Lung microvascular endothelial cell (primary cell): ENCODE measurements at places on chromosomes 2 and 18. TPM values are rescaled to one million over a fixed set of nuclear protein-coding genes. Genes with fewer than 3 reads are reported as not detected.
A peak's percentile ranks its signal among the peaks of the same experiment; 100 is the strongest.

DNA sequence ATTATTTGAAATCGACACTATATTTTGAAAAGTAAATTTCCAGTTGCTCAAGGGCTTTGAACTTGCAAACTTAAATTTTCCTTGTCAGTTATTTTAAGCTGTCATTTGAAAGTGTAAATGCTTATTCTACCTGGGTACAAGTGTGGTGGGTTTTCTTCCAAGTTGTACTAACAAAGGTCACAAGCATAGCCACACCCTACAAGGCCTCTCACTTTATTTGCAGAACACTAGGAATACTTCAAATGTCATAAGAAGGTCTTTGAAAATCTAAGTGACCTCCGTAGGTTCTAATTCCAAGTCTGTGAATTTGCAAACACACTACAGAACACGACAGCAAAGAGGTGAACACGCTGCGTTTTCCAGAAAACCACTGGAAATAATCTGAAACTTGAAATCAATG lies 9.3 kb upstream of the RMDN2 start:
- DNase-seq = no peak

HJURP gene
- 2.0 and 5.0 TPM in 2 replicates for total RNA-seq

GRCh38 chr2:103361712-103362111 lies 599.9 kb downstream of the TMEM182 start:
- no peak for DNase-seq

GRCh38 chr2:231717281-231718171 lies 9.2 kb downstream of the PTMA start:
- no peak for DNase-seq

- DNase-seq = peak; percentile 6
Measured at GRCh38 chr2:174465327-174465726, 21.5 kb downstream of the GPR155 start.

- no peak for DNase-seq
Measured at GRCh38 chr2:114160263-114160981, 270.5 kb downstream of the ACTR3 start.

DNA sequence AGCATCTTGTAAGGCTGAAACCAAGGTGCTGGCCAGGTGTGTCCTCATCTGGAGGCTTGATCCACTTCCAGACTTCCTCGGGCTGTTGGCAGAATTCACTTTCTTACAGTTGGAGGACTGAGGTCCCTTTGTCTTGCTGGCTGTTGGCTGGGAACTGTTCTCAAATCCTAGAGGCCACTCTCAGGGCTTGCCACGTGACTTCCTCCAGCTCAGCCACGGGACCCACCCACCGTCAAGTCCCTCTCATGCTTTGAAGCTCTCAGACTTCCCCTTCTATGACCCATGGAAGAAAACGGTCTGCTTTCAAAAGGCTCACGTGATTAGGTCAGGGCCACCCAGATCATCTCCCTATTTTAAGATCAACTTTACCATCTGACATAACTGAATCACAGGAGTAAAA lies 77.1 kb downstream of the SMAD4 start:
- DNase-seq = no peak

ARHGAP28 gene
- 0.79 and 1.5 TPM in 2 replicates for total RNA-seq

MYOM1 gene
- 1.1 and 8.7 TPM in 2 replicates for total RNA-seq

GRCh38 chr18:13597068-13597467 lies 129.3 kb downstream of the FAM210A start:
- DNase-seq = no peak

NGEF gene
- total RNA-seq = 0.22 TPM in 1 of 2 replicates, not detected in the other

RBFA gene
- 24.8 and 27.9 TPM in 2 replicates for total RNA-seq

AMER3 gene
- not detected in 2 replicates for total RNA-seq

ALK gene
- not detected in 2 replicates for total RNA-seq

- peak; percentile 70 for DNase-seq
Measured at GRCh38 chr2:197838036-197838435, 33.6 kb downstream of the PLCL1 start.

NOSTRIN gene
- 0.40 and 1.1 TPM in 2 replicates for total RNA-seq

GRCh38 chr2:235416858-235417499 lies 76.9 kb upstream of the AGAP1 start:
- DNase-seq = no peak

DNA sequence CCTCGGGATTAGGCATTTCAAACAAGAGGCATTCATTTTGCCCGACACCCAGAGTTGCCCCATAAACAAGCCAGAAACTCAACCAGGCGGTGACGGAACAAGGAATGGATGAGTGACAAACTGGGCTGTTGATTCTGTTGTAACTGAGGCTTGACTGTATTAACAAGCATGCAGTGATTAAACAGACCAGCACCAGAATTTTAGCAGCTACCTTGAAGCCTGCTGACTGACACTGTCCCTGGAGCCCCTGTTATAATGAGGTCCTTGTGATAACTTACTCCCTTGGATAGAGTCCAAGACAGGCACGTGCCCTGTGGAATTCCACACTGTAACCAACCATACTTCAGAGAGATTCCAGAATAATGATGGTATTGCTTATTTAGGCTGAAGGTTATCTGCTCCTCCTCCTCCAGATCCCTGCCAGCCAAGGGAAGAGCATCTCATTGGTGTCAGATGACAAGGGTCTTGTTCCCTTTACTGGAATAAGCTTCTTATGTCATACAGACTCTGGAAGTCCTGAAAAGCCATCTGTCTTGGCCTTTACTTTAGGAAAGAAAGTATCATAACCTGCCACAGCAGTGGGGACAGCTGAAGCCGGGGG lies 97.1 kb upstream of the RMDN2 start:
- DNase-seq = peak; percentile 69

DNA sequence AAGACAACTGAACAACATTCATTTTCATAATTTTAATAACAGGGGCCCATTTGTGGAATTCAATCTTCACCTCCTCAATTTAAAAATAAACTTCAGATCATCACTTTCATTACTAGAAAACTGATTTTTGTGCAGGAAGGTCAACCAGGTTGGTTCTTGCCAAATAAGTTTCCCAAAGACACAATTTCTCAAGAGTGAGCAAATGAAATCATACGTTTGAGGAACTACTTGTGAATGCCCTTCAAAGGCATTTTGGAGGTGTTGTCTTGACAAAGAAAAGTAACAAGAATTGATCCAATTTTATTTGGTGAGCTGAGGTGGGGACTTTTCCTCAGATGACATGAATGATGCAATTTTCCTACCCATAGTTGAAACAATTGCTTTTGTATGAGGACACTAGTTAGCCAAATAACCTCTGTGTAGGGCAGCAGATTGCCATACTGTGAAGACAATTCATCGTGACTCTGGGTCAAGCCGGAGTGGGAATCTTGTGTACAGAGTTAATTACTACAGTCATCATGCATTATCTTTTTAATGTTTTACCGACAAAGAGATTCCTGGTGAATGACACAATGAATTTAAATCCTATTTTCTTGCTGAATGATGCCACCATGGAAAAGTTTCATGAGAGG lies 121.8 kb downstream of the TGFA start:
- no peak for DNase-seq

RHBDD1 gene
- 4.6 and 13.7 TPM in 2 replicates for total RNA-seq

DNA sequence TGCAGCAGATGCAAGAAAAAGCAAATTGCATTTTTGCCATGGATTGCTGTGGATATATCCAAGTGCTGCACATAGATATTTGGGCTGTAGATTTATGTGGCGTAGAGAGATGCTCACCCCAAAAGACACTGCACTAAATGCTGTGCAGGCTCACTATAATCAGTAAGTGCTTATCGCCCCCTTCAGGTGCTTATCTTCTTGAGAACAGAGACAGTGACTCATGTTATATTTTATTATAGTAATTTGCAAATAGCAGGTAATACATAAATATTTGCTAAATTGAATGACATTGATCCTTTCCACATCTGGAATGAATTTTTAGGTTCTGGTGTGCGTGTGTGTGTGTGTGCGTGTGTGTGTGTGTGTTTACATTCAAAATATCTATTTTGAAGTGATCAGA lies 36.8 kb upstream of the PLEKHM3 start:
- peak; percentile 50 for DNase-seq

EGR4 gene
- under 0.01 TPM in 1 of 2 replicates, not detected in the other for total RNA-seq

- no peak for DNase-seq
Measured at GRCh38 chr18:21131698-21132227, 20.1 kb upstream of the ROCK1 start.

TRAF3IP1 gene
- total RNA-seq = 2.6 and 4.6 TPM in 2 replicates

- DNase-seq = no peak
Measured at GRCh38 chr18:79685281-79685680, 5.7 kb downstream of the CTDP1 start.

DNA sequence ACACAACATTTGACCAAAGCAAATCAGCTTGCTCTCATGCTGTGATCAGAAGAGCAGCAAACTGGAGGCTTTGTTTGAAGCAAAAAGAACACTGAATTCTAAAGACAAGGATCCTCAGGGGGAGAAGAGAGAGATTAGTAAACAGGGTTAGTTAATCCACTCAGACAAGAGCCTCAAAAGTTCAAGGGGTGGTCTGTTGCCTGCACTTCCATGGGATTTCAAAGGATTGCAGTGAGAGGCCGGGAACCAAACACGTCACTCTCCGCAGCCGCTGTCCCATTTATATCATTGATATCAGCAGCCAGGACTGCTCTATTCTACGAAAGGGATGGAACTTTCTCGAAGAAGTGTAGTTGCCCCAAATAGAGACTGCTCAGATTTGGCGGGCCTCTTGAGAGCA lies 97.8 kb upstream of the SP3 start:
- DNase-seq = no peak

DNA sequence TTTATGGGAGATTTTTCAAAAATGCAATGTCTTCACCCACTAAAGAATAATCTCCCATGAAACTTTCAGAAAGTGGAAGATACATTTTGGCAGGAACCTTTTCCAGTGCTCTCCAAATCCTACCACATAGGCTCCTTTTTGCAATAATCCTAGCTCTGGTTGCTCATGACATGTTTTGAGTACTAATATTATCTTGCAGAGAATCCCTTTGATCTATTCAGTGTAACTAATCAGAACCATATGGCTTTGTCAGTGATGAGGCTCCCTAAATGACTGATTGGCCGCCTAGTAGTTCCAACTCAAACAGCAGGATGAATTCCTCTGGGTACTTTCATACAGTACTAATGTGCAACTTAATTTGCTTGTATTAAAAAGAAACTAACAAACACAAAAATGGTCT lies 544.0 kb upstream of the FAM98A start:
- DNase-seq = no peak

ACVR1C gene
- total RNA-seq = not detected in 2 replicates

GRCh38 chr2:47782381-47782670 lies 619 bp upstream of the MSH6 start:
- peak; percentile 2 for DNase-seq

- DNase-seq = no peak
Measured at GRCh38 chr18:7571626-7572025, 4.5 kb downstream of the PTPRM start.

DNA sequence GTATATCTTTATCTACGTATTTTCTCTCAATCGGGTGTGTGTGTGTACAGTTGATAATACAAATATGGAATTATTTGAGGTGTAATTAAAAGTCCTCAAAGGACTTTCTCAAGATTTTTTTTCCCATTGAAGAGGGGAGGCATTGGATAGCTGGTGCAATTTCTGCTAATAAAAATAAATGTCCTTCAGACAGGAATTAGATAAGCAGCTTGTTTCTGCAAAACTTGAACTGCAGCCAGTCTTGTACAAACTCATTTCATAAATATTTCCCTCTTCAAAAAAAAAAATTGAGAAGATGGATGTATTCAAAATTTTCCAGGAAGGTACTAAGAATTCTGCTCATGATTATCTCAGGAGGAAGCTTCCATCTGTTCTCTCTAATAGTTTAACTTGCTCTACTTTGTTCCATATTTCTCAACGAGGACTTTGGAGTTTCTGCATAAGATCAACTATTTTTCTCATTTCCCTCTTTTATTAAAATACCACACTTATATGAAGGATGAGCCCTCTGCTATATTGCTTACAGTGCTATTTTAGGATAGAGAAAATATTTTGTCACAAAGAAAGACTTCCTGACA lies 33.0 kb upstream of the GLS start:
- DNase-seq = peak; percentile 75

DNA sequence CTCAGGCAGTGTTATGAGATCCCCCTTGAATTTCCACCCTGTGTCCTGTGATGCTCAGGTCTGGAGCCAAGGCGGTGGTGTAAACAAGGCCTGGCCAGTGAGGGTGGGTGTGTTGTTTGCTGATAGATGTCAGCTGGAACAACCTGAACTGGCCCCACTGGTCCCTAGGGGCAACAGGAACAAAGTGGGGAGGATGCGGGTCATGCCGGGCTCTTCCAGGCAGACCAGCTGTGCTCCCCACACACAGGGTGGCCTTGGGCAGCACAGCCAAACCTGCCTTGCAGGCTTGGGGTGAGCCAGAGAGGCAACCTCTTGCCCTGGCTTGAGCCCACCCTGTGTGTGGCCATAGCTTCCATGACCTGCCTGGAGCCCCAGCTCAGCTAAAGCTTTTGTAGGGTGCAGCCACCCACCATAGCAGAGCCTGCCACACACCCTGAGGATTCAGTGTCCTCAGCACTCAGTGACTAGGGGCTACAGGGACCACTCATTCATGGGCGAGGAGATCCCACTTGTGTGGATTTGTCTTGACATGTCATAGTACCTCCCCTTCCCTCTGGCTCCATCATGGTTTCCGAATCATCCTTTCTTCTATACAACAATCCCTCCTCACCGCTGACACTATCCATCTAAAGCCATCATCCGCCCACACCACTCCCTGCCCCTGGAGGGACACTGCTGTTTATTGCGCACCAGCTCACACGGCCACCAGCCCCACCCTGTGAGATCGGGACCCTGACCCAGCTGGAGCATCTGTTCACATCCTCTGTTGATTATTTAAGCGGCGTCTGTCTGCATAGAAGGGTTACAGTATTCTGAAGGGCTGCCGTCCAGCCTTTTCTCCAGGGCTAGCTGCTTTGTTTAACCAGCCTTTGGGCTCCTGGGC lies 268.8 kb downstream of the CYP26B1 start:
- DNase-seq = no peak

DNA sequence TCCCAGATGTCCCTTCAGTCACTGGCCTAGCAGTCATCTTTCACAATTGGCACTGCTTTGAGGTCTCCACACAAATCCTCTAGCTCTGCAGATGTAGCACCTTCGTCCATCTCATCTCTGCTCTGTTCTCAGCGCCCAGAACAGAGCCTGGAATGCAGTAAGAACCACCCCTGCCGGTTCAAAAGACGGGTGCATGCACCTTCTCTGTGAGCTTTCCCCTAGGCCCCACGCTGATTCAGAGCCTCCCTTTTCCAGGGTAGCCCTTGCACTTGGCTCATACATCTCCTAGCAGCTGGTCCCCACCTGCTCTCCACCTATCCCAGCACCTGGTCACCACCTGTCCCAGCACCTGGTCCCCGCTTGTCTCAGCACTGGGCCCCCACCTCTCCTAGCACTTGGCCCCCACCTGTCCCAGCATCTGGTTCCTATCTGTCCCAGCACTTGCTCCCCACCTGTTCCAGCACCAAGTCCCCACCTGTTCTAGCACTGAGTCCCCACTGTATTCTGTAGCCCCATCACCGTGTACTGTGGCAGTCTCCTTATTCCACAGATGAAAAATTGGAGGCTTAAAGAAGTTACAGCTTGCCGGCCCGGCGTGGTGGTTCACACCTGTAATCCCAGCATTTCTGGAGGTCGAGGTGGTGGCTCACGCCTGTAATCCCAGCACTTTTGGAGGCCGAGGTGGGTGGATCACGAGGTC lies 4.7 kb upstream of the KCNF1 start:
- DNase-seq = no peak

- peak; percentile 2 for DNase-seq
Measured at GRCh38 chr2:37417321-37417720, 72.9 kb downstream of the QPCT start.

GRCh38 chr18:56721031-56721430 lies 69.9 kb downstream of the WDR7 start:
- DNase-seq = no peak
